Activated T-cell treated with anti-CD3 and anti-CD28 coated beads, Interleukin-2, amount 50 U/mL, for 72 hours (primary cell): ENCODE measurements at places on chromosomes 3 and 15.

DNA sequence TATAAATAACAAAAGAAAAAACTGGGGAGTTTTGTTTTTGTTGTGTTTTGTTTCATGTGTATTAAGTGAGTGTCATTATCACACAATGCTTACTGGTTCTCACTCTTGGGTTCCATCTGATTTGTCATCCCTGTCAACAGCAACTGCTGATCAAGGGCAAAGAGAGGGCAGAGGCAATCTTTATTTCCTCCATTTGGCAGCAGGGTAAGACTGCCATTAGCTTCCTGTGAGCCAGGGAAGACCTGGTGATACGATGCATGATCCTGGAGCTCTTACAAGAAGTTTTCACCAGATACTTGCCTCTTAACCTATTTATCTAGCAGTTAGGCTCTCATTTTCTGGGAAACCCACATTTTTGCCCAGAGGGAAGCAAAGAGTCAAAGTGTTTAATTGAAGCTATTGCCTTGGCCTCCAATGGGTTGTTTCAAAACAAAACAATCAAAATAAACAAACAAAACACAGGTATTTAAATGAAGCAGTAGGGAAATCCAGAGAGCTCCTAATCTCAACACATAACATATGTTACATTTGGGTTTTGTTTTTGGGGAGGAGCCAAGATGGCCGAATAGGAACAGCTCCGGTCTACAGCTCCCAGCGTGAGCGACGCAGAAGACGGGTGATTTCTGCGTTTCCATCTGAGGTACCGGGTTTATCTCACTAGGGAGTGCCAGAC lies 529.8 kb downstream of the MAGI1 start:
- DNase-seq = no peak

DNA sequence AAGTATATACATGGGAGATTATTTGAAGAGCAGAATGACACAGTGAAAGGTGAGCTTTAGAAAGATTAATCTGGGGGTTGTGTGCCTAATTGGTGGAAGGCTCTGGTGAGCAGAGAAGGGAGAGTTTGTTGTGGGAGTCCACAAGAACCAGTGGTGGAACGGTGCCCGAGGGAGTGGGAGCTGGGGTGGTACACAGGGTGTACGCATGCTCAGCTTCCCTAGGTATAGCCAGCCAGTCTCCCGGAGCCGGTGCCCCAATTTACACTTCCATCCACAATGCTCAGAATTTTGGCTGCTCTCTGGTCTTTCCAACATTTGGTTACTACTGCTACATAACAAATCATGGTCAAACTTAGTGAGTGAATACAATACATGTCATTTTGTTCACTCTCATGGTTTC lies 92.5 kb downstream of the MITF start:
- DNase-seq = no peak

- no peak for DNase-seq
Measured at GRCh38 chr3:127587876-127588275, 2.7 kb downstream of the TPRA1 start.

DNA sequence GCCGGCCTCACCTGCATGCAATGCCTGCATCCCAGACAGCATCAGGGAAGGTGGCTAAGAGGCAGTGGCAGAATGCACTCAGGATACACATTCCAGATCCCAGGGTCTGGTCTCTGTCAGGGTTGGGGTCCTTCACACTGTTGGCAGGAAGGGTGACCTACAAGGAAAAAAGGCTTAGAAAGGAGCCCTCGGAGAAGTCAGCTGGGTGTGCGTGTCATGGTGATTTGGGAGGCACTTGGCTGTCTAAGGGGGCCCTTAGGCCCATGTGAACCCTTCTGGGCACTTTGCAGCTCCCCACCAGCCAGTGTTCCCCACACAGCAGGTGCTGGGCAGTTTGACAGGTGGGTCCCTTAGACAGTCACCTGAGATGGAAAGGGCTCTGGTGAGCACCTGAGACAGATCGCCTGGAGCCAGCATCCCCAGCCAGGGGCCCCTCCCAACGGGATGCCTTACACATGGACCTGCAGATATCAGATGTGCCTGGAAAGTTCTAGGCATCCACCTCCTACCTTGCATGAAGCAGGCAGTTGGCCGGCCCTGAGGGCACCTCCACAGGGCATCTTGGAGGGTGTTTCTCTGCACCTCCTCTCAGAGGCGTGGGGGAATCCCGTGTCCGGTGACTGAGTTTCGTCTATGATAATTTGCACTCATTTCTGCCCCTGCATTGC lies 131.6 kb downstream of the LRRK1 start:
- DNase-seq = no peak

GRCh38 chr3:65173841-65174240 lies 486.0 kb upstream of the ADAMTS9 start:
- no peak for DNase-seq

DNA sequence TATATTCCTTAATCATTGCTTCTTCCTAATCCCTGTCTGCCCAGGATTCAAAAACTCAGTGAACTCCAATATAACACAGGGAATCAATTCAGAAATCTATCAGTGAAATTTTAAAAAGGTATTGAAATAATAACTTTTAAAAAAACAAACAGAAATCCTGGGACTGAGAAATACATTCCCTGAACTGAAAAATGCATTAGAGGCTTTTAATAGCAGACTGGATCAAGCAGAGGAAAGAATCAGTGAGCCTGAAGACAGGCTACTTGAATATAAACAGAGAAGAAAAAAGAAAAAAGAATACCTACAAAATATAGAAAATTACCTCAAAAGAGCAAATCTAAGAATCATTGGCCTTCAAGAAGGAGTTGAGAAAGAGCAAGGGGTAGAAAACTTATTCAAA lies 54.7 kb downstream of the CEP70 start:
- DNase-seq = no peak

DNA sequence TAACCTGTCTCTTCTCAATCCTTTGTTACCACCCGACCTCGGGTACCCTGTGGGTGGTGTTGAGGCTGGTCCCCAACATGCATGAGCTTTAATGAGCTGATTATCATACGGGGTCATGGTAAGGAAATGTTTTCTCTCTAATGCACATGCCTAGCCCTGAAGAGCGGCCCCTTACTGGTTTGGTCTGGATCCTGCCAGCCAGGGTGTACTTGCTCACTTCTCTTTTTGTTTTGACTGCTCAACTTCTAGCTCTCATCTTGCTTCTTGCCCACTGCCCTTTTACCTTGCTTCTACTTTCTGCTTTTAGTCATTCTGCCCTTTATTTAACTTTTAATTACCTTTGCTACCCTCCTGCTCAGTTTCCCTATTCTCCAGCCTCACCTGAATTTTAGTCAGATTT lies 44.3 kb upstream of the ACAD9 start:
- DNase-seq = no peak
